ENCODE measurements at places on chromosomes 2 and 18.
A peak's percentile ranks its signal among the peaks of the same experiment; 100 is the strongest.

DNA sequence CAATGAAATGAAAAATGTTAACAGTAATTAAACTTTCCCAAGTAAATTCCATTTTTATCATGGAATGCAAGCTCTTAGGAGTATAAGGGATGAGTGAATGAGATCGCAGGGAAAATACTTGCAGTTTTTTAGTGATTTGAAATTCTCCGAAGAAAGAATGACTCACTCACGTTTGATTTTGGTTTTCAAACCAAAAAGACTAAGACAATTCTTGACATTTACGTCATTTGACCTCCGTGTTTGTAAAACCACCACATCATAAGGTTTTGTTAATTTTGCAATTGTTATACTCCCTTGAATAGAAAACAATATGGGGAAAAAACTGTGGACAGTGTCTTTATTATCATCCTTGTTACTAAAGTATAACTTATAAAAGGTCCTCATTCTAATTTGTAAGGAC is 29.4 kb downstream of the COL4A4 start:
- DNase-seq, result no peak

DNA sequence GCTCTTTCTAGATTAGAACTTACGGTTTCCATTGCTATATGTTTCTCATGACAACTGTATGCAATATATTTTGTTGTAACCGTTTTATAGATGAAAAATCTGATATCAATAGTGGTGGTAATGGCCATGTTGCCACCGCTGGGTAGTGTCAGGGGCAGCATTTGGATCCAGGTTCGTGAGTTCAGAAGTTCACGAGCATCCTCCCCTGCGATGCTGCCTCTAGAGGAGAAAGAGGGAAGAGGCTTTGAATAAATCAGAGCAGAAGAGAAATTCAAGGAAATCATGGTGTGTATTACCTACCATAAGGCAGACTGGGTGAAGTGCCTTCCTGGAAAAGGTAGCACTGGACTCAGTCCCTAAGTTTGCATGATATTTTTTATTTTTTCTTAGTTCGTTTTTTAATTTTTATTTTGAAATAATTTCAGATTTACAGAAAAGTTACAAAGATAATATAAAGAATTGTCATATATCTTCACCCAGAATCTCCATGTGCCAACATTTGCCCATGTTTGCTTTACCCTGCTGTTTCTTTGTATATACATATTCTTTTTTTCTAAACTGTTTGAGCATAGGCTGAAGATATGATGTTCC is 3.3 kb upstream of the ZBTB7C start:
- DNase-seq, result peak; percentile 48

DNA sequence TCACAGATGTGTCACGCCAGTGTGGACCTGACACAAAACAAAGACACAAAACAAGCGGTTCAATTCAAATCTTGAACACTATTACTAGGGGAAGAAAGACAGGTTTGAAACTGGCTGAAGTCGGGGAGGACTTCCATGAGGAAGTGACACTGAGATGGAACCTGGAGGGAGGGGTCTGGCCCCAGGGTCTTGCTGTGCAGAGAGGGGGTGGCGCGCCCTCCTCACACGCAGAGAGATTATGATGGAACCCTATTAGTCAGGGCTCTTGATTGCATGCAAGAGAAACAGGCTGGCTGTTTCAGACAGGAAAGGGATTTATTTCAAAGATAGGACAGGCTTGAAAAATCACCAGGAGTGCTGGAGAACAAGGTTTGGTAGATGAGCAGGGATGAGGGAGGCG is 363.6 kb upstream of the HS6ST1 start:
- no peak for DNase-seq

GRCh38 chr2:59761966-59762365 is 791.5 kb downstream of the BCL11A start:
- DNase-seq, result no peak

DNA sequence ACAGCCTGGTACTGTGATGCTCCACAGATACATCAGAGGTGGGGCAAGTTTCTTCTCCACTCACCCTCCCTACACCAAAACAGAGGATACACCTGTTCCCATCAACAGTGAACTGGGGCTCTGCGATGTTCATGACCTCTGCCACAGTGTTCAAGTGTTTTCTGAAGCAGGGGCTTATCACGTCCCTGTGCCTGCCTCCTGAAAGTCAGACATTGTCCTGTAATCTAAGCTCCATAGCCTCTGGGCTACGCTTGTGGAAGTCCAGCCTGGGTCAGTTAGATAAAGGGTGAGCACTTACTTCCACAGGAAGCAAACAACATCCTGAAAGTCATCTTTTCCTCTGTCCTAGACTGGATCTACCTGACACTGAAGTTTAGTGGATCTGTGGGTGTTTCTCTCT is 20.2 kb upstream of the MRO start:
- peak; percentile 37 for DNase-seq

DNA sequence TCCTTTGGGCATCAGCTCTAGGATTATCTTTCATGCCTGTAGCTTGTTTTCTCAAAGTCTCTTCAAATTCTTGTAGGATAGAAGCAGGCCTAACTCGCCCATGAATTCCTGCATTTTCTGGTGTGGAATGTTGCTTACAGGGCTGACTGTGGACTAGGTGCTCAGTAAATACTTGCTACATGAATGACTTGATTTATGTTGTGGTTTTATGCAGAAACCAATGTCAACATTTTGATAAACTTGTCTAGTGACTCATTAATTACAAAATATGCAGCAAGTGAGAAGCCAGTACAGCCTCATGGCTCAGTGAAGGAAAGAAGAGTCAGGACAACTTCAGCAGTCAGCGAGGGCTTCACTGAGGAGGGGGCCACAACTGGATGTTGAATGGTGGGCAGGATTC is 110.6 kb upstream of the SIX2 start:
- DNase-seq, result no peak

- peak; percentile 83 for DNase-seq
Observed at GRCh38 chr2:35973132-35973736, 382.3 kb upstream of the CRIM1 start.

DNA sequence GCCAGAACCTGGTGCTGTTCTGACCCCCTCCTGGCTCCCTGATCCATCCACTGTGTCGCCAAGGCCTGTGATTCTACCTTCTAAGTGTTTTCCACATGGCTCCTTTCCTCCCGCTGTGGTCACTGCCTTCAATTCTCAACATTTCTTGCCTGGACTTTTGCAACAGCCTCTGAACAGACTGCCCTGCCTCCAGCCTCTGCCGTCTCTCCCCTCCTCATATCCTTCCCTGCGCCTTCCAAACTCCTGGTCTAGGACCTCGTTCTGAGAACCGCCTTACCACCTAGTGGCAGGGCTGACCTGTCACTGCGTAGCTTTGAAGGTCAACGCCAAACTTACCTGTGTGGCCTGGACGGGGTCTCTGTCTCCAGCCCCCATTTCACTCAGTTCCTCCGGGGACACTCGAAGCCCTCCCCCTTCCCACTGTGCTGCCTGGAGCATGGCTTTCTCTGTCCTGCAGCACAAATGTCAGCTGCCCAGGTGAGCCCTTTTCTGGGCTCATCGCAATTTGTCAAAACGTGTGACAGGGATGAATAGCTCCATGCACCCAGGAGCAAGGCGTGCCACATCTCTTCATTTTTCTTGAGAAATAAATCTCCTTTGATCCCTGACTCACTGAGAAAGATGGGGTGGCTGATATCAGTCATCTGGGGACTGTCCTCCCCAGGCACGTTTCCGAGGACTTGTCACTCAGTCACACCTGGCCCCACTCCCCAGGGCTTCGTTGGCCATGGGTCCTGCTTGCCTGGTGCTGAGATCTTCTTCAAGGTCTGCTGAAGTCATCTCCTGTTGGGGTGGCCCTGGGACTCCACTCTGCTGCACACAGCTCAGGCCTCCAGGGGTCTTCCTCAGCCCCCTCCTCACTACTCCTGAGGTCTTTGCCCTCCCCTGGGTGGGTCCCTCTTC is 46.7 kb downstream of the LDLRAD4 start:
- no peak for DNase-seq

GRCh38 chr2:46202987-46203386 is 94.2 kb upstream of the EPAS1 start:
- no peak for DNase-seq

GRCh38 chr2:203583701-203584100 is 48.6 kb upstream of the RAPH1 start:
- DNase-seq, result peak; percentile 73

DNA sequence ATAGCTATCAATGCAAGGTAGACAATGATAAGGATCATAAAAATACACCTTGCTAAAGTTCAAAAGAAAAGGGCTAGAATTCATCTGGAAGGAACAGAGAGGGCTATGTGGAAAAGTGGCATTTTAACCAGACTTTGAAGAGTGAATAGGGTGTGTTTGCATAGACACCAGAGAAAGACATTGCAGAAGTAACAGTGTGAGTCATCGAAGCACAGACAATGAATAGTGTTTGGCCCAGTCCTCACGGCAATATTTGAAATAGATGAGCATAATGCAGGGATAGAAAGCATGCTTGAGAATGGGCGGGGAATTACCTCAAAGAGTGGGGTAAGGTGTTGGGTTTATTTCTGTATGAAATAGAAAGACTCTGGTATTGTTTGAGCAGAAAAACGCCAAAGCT is 24.2 kb downstream of the MYT1L start:
- DNase-seq, result no peak

DNA sequence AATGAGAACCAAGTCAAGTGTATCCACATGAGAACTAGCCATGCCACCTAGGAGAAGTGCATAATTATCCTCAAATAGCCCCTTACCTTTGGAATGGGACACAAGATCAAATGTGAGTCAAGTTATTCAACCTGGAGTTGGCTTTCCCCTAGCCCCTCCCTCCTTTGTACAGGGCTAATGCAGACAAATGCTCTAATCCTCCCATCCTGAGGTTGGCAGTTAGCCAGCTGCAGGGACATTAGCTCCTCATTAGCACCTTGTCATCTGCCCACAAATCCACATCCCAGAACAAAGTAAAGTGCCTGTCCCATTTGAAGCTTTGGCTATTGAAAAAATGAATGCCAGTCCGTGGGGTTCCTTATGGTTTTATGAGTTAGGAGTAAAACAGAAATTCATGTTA is 294.1 kb upstream of the FANCL start:
- DNase-seq, result no peak

DNA sequence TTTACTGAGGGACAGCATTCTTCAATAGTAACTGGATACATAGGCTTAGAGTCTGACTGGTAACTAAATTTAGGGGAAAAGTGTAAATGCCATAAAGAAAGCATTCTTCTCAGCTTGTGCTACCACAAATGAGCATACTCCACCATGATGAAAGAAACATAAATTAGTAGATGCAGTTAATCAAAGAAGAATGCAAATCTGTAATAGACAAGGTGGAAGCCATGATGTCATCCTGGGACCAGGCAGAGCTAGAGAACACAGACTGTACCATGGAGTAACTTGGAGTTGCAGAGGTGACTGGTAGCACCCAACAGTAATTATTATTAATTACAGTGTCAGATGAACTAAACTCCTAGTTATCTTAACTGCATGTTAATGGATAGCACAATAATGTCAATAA is 51.7 kb downstream of the RBKS start:
- no peak for DNase-seq

GRCh38 chr2:227413371-227413770 is 25.6 kb upstream of the SCYGR1 start:
- DNase-seq, result no peak

- no peak for DNase-seq
Observed at GRCh38 chr18:69968039-69968438, 20.4 kb upstream of the CD226 start.

All from dermis blood vessel endothelial cell (primary cell).